Karpas-422 (cell line): ENCODE measurements at places on chromosomes 2 and 18.
A peak's percentile ranks its signal among the peaks of the same experiment; 100 is the strongest.

DNA sequence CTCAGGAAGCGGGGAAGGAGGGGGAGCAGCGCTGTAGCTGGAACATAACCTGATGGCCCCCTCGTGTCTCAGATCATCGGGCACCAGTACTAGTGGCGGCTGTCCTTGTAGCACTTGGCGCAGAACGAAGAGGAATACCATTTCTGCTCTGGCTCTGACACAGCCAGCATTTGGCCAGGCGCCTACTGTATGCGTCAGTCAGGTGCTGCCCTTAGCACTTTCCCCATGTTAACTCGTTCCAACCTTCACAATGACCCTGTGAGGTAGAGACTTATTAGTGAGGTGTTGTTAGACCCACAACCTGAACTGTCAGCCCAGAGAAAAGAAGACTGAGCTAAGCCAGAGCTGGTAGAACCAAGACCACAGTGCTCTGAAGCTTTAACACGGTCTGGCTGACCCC lies 47.7 kb upstream of the EML6 start:
- no peak for DNase-seq

GRCh38 chr2:14633461-14634181 lies 1.1 kb downstream of the LRATD1 start:
- DNase-seq, result no peak

GRCh38 chr2:196170213-196170605 lies 1.2 kb downstream of the STK17B start:
- peak; percentile 85 for DNase-seq

- DNase-seq, result no peak
Measured at GRCh38 chr18:22451796-22452195, 34.1 kb upstream of the CTAGE1 start.

DNA sequence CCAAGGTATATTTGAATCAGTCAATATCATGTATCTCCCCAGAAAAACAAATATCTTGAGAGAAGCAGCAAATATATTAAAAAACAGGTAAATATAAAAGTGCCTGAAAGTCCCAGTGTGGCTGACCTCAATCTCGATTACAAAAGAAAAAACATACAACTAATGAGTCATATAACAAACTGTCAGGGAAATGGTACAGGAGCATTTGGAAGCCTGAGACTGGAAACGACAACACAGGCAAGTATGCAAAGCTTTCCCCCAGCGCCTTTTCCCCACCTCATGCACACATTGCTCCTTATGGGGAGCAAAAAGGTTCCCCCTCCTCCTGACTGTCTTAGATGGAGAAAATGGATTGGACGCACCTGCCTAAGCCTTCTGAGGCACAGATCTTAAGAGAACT lies 230.7 kb downstream of the TMX3 start:
- DNase-seq, result no peak

DNA sequence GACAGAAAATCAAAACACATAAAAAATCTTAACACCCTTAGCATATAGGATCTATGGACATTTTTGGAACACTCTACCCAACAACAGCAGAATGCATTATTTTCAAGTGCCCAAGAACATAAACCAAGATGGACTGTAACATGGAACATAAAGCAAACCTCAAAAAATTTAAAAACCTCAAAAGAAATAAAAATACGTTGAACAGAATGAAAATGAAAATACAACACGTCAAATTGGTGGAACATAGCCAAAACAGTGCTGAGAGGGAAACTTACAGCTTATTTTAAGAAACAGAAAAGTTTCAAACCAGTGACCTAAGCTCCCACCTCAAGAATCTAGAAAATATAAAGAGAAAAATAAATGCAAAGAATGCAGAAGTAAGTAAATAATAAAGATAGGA lies 58.3 kb upstream of the BCL2L11 start:
- DNase-seq, result no peak

GRCh38 chr2:23916727-23917405 lies 10.1 kb downstream of the ATAD2B start:
- peak; percentile 64 for DNase-seq
